Kidney (tissue), 22 donors: ENCODE measurements at places on chromosomes 1 and 21. TPM values are rescaled to one million over a fixed set of nuclear protein-coding genes. Genes with fewer than 3 reads are reported as not detected.

Gene MAN1A2
- 54.4 TPM for total RNA-seq

- DNase-seq, result peak; percentile 22
Measured at GRCh38 chr1:110086961-110087360, 16.5 kb upstream of the ALX3 start.

GRCh38 chr21:41234569-41234968, 66.6 kb downstream of the BACE2 start:
- DNase-seq, result no peak

DNA sequence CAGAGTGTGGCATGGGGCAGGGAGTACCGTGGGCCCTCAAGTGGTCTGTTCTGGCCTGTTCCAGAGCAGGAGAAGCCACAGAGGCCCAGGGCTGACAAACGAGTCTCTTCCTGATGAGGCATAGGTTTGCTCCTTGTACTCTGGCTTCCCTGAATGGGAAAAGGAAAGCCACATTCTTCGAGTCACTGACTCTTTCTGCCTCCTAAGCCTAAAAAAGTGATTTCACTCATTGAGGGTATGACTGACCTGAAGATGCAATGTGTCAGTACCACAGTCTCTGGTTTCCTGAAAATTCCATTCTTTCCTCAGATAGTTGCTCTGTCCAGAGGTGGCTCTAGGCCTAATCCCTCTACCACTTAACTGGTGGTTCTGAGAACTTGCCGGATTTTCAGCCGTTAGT, 92.3 kb downstream of the KCNN3 start:
- no peak for DNase-seq

DNA sequence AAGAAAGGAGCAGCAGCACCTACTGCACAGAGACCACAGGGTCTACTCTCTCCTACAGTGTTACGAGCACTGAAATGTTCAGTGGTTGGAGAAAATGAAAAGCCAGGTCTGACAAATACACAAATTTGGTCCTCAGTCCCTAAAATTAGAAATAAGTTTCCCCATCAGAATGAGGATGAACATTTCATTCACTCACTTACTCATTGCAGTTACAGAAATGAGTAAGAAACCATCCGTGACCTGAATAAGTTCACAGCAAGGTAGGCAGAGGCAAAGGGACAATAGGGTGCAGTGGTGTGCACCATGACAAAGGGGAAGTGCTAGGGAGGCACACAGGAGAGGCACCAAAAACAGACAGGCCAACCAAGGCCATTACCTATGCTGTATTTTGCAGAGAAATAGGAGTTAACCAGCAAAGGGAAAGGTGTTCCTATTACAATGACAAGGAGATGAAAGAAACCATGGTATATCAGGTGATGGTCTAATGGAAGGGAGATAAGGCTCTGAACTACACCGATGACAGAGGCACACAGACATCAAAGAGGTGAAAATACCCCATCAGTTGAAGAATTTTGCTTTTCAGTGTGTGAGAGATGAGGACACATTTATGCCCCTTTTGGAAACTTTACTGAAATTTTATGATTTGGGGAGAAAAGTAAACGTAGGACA, 29.4 kb downstream of the VAV3 start:
- no peak for DNase-seq
